ENCODE measurements at places on chromosomes 5 and 9. TPM values are rescaled to one million over a fixed set of nuclear protein-coding genes. Genes with fewer than 3 reads are reported as not detected.

The LMX1B gene
- total RNA-seq: not detected

GRCh38 chr5:107476783-107477182 is 194.0 kb downstream of the EFNA5 start:
- peak; percentile 94 for DNase-seq

GRCh38 chr9:79824265-79824664 is 252.5 kb downstream of the TLE4 start:
- no peak for DNase-seq

GRCh38 chr5:179199246-179199645 is 139.1 kb downstream of the ZNF354C start:
- DNase-seq: no peak

DNA sequence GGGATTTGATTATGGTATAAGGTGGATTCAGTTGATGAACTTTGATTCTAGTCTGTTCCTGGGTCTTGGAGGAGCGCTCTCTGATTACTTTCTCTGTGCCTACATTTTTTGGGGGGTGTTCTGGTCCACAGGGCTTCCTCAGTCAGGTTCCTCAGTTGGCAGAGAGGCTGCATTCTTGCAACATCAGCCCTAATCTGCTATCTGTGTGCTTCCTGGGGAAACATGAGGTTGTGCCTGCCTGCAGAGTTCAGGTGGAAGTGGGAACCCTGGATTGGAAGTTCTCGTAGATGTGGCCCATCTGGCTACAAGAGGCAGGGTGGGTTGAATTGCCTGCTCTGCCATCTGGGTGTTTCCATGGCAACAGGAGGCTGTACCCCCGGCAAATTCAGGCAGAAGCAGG is 24.5 kb downstream of the POLK start:
- peak; percentile 41 for DNase-seq

- peak; percentile 63 for DNase-seq
Measured at GRCh38 chr9:100427366-100428263, 672 bp downstream of the MSANTD3 start.

GRCh38 chr5:127577458-127577857 is 60.0 kb downstream of the PRRC1 start:
- DNase-seq: no peak

The TAF11L5 gene
- total RNA-seq: not detected

- no peak for DNase-seq
Measured at GRCh38 chr5:168852329-168852728, 273.2 kb upstream of the PANK3 start.

- DNase-seq: peak; percentile 31
Measured at GRCh38 chr5:6780802-6781391, 67.7 kb downstream of the TENT4A start.

- peak; percentile 7 for DNase-seq
Measured at GRCh38 chr5:96790961-96791504, 16.7 kb downstream of the ERAP1 start.

DNA sequence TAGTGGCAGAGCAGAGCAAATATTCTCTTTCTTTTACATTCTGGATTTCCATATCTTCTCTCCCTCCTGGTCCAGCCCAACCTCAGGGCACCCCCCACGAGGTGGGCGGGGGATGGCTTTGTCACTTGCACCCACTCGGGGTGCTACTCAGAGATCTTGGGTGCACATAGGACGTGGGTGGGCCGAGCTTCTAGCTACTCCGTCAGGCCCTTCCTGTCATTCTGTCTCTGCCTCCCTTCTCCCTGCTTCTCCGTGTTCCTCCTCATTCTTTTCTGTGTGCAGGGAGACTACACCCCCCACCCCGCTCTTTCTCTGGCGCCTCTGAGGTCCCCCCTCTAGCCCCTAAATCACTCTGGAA is 19.5 kb downstream of the PCDHGC5 start:
- DNase-seq: peak; percentile 31

DNA sequence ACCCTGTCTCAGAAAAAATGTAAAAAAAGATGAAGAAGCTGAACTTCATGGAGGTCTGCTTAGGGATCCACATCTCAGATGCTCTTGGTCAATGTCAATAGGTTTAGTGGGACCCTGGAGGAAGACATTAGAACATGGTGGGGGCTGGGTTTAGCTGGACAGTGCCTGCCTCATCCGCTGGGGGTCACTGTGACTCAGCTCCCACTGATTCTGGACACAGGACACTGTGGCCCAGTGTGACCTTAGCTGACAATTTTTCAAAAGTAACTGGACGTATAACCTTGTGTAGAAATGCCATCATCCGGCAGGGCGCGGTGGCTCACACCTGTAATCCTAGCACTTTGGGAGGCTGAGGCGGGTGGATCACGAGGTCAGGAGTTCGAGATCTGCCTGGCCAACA is 7.3 kb upstream of the HNRNPAB start:
- peak; percentile 42 for DNase-seq

The SGTB gene
- 9.4 TPM for total RNA-seq

- DNase-seq: no peak
Measured at GRCh38 chr5:173682313-173682712, 65.9 kb upstream of the BOD1 start.

- no peak for DNase-seq
Measured at GRCh38 chr5:89560696-89561095, 677.7 kb upstream of the MEF2C start.

GRCh38 chr5:9716838-9717281 is 86.7 kb upstream of the TAS2R1 start:
- DNase-seq: no peak

DNA sequence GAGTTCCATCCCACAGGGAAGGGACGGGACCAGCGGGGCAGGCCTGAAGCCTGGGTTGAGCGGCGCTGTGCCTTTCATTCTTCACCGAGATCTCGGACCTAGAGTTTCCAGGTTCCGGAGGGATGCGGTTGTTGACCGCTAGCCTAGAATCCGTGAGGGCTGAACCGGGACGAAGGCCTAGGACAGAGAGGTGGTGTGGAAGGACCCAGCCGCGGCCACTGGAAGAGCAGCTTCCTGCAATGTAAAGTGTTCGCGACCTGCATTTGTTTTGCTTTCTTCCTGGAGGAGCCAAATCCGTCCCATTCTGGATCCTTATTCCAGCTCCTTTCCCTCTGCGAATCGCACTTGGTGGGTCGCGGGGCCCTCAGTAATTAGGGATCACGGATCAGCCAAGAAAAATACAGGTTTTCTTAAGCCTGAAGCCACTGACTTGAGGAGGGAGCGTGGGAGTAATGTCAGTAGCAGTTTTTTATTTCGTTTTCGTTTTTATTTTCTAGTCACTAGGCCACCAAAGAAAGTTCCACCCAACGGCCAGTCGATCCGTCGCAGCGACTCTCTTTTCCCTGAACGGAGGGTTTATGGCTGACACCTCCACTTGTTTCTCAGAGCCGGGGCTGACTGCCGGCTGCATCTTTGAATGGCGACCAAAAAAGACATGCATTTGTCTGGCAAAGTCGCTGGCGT is 48.6 kb downstream of the ANXA2R start:
- DNase-seq: peak; percentile 43

The FBP2 gene
- total RNA-seq: not detected

GRCh38 chr5:133390416-133391353 is 221.7 kb downstream of the FSTL4 start:
- no peak for DNase-seq

The PAEP gene
- not detected for total RNA-seq

The BAAT gene
- total RNA-seq: not detected

GRCh38 chr5:111348661-111349329 is 124.6 kb downstream of the CAMK4 start:
- DNase-seq: no peak

All from lung microvascular endothelial cell (primary cell).